ENCODE measurements at places on chromosomes 1 and 21.

DNA sequence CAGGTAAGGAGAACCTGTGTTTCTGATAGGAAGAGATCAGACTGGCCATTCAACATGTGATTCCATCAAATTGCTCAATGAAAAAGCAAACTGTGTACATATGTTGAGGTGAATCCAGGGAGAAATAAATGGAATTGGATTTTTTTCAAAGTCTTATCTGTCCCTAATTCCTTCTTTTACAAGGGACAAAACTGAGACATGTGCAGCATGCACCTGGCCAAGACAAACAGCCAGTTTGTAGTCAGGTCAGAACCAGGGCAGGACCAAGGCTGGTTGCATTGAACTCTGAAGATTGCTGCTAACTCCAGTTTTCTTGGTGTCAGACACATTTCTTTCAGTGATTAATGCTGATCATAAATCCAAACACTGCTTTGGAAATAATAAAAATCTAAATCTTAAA lies 69.6 kb upstream of the CCDC190 start:
- DNase-seq = no peak

- no peak for DNase-seq
Observed at GRCh38 chr1:37073152-37073853, 39.0 kb upstream of the GRIK3 start.

- DNase-seq = no peak
Observed at GRCh38 chr1:206700445-206701036, 15.8 kb downstream of the MAPKAPK2 start.

- no peak for DNase-seq
Observed at GRCh38 chr1:7956218-7957032, 5.1 kb upstream of the PARK7 start.

- DNase-seq = no peak
Observed at GRCh38 chr1:53080769-53081168, 18.8 kb downstream of the PODN start.

DNA sequence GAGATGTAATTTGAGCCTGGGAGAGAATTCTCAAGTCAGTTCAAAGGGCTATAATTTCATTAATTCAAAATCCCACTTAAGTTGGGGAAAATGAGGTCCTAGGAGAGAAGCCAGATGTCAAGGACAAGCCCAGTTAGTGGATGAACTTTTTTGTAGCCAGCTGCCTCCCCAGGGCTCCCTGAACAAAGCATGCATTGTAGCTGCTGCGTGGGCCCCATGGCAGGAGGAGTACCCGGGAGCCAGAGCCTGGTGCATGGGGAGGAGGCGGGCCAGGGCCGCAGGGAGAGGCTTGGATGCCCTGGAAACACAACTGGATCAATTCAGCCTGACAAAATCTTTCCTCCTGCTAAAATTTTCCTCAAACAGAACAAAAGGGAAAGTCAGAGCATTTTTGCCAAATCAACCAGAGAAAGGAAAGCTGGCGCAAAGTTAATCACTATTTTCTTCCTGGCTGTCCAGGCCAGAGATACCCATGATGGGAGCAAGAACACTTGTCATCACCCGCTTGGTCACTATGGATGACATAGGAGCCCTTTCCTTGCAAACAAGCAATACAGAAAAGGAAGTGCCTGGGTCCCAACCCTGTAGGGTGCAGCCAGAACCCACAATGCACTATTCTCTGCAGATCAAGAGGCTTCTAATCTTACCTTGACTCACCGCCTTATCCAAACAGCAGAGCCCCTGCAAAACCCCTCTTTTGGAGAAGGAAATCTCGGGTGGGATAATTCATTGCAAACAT lies 248.1 kb upstream of the RAB4A start:
- DNase-seq = no peak

GRCh38 chr1:157163273-157164127 lies 25.3 kb upstream of the ETV3 start:
- peak; percentile 19 for DNase-seq

DNA sequence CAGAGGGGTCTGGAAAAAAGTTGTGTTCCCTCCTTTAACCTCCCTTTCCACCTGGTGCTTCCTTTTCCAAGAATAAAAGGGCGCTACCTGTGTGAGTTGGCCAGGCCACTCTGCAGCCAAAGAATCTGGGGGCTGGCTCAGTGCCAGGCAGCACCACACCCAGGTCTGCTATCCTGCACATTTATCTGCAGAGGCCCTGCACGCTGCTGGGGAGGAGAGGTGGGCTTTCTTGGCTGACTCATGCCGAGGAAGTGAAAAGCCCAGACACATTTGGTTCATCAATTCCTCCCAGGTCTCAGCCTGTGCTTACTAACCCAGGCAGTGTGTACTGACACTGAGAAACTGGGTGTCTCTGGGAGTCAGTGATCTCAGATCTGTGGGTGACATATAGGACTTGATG lies 79.8 kb upstream of the F3 start:
- no peak for DNase-seq

DNA sequence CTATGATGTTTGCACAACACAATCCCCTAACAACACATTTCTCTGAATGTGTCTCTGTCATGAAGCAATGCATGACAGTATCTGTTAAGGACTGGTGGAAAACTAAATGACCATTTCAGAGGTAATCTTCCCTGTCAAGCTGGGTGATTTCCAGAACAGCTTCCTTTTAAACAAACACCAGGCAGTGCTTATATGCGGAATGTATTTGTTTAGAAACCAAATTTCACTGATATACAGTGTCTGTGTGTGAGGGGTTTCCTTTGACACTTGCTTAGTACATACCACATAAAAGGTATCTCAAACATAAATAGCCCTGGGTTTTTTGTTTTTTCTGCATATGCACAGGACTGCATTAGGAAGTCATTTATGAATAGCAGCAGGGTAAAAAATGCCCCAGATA lies 95.6 kb downstream of the TGFBR3 start:
- no peak for DNase-seq

GRCh38 chr1:185835191-185835590 lies 101.0 kb downstream of the HMCN1 start:
- DNase-seq = no peak

DNA sequence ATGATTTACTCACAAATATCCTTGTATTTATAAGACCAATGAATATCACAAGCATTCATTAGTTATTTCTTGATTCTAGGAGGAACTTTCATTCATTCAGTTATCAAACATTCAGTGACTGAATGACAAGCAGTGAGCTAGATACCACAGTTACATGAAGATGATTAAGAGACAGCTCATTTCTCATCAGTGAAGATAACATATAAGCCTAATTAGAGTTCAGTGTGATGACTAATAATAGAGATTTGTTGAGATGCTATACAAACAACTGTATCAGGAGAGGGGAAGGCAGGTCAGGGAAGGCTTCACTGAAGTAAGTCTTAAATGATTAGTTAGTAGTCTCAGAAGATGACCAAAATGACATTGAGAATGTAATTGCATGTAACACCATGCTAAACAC lies 14.6 kb upstream of the C1orf105 start:
- DNase-seq = no peak

DNA sequence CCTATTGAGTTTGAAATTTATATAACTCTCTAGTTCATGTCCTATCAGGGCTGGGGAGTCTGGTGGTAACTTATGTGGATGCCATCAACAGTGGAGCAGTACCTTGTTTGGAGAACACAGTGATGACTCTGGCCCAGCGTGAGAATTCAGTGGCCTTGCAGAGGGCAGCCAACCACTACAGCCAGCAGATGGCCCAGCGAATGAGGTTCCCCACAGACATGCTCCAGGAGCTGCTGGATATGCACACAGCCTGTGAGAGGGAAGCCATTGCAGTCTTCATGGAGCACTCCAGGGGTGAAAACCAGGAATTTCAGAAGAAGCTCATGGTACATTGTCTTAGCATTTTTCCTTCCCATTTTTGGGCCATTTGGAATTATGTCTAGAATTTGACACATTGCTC lies 32.0 kb upstream of the GBP6 start:
- DNase-seq = no peak

DNA sequence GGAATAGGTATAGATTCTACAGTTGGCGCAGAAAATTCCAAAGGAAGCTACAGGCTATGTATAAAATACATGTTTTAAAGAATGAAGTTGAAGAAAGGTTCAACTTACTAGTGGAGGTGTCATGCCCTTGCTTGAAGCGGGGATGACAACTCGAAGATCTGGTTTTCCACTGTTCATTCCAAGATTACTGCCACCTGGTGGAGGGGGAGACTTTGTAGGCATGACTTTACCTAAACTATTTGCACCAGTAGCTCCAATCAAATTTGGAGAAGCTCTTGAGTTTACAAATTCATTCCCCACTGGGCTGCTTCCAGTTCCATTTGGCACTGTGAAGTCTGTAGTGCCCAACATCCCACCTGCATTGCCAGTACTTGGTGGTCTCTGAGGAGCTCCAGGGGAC lies 81.7 kb downstream of the AXDND1 start:
- DNase-seq = no peak

DNA sequence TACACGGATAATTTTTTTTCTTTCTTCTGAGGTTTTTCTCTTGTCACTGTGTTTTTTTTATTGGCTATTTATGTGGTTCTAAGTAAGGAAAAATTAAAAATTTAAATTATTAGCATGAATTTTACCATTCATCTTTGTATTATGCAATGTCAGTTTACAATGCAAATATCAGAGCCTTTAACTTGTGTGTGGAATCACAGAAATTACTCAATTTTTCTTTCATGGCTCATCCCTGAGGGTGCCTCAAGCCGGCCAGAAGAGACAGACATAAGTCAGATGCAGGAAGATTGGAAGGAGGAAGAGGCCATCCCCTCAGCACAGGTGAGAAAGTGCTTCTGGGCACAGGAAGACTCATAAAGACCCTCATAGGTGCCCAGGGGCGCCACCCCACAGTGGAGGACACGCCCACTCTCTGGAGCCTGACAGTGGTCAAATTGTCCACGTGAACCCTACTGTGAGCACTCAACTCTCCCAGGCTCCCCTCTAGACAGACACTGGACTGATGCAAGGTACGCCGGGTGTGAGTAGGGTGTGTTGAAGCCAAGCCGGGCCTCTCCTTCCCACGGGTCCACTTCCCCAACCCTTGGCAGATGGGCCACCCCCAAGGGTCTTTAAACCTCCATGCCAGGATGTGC lies 9.5 kb upstream of the LDLRAP1 start:
- DNase-seq = no peak

GRCh38 chr21:25984538-25984937 lies 186.0 kb downstream of the APP start:
- DNase-seq = no peak

- DNase-seq = no peak
Observed at GRCh38 chr1:105467549-105467948, 1588.9 kb upstream of the PRMT6 start.

DNA sequence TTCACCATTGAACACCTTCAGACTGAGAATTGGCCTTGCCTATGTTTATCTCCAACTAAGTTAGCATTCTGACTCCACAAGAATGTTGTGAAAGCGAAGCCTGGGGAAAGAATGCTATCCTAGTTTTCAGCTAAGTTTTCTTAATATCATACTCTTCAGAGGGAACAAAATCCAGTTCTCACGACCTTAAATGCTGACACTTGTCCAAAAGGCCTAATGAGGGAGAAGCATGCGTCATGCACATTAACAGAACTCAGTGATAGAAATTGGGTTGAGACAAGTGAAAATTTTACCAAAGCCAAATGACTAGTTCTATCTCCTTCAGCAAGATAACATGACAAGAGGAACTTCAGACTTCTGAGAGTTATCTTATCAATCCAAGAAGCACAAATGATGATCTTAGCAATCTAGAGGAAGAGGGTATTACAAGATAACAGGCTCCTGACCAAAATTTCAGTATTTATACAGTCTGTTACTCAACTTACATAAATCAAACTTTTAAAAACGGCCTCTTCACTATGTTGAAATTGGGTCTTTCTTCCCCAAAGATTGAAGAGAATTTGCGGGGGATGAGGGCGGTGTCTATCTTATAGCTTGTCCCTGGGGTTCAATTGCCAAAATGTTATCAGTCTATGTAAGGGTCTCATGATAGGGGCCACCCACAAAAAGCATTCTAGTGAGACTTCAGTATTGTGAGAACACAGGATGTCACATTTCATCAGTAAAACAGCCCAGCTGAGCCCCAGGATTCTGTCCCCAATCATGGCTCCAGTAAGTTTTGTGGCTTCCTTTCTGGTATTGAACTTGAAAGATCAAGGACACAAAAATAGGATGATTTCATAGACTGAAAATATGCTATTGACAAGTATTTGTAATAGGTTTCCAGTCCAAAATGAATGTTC lies 26.5 kb upstream of the SLC45A3 start:
- DNase-seq = no peak

GRCh38 chr21:21156957-21157356 lies 158.7 kb downstream of the NCAM2 start:
- peak; percentile 18 for DNase-seq

DNA sequence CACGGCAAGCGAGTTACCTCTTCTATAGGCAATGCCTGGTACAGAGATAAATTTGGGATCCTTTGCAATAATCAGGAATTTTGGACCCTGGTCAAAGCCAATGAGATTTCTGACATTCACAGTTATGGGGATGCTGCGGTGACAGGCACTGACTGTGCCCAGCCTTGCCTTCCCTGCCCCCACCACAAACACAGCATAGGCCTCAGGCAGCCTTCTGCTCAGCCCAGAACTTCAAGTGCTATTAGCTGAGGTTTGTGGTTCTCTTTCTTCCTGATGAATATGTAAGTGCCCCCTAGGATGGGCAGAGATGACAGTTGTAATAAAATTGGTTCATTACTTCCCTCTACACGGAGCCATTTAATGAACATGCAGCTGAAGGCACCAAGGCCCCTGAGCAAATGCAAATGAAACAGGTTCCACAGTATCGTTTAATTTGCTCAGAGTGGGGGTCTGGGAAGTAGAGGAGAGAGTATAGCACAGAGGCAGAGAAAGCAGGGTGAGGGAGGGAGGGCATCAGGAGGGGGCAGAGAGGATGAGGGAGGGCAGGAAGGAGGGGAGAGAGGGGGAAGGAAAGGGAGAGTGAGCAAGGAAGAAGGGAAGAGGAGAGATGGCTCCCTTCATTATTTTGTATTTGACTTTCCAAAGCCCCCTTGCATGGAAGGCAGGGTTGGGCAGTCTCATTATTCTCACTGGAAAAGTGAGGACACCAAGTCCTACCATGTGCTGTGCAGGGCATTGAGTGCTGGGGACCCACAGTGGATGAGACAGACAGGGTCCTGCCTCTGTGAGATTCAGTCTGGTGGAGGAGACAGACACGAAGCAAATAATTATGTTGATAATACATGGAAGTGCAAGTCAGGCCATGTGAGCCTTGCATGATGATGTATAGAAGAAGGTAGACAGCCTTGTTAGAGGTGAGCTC lies 513.0 kb downstream of the PTPRU start:
- no peak for DNase-seq

DNA sequence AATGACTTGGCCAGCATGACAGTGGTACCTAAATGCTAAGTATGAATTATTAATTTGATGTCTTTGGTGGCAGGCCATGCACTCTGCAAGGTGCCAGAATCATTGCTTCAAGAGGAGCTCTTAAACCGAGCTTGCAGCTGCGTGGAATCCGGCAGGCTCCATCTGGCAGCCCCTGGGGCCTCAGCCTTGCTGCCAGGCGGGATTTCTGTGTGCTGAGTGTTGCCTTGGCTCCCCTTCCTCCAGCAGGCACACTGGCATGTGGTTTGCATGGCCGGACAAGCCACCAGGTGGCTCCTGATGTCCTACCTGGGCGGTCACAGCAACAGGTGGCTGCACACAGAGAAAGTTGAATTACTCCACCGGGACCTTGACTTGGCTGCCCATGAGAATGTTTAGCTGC lies 155.4 kb downstream of the URB2 start:
- no peak for DNase-seq

All from stromal cell of bone marrow (primary cell).